ENCODE measurements at places on chromosomes 3 and 15.

DNA sequence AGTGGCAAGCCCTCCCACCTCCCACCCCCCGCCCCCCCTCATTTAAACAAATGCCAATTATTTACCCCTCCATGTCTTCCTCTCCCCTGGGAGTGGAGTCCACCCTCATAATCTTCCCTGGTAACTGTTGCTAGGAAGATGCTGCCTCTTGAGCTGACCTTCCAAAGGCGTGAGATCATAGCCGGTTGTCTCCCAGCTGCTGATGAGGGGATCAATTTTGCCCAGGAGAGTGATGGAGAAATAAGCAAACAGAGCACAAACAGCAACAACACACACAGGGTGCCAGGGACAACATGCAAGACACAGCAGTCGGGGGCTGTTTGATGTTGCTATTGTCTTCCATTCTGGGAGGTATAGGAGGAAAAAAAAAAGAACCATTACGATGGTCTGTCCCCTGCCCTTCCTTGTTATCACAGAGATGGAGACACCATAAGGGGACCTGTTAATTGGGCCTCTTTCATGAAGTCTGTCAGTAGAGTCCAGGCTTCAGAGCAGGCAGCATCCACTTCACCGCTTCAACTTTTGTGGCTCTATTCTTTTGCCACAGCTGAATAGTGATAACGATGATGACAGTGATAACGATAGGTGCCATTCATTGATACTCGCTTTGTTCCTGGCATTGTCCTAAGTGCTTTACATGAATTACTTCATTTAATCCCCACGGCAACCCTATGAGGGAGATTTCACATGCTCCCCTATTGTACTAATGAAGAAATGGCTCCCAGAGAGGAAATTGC, 76.9 kb upstream of the RGMA start:
- no peak for DNase-seq

GRCh38 chr15:65212097-65212496, 824 bp upstream of the CILP start:
- peak; percentile 4 for DNase-seq

DNA sequence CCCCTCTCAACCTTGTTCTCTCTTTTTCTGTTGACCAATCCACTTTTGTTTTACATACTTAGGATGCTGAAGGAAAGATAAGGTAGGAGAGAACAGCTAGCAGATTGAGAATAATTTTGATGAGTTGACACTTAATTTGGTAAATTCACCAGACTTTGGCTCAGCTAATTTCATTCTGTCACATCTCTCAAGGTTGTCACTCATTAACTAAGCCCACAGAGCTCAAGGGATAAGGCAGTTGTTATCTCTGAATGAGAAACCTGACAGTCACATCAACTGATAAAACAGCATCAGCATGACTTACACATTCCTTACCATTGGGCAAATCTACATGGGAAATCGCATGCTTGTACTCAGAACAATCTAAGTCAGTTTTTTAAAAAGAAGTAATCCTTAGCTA, 591.4 kb downstream of the NLGN1 start:
- no peak for DNase-seq

DNA sequence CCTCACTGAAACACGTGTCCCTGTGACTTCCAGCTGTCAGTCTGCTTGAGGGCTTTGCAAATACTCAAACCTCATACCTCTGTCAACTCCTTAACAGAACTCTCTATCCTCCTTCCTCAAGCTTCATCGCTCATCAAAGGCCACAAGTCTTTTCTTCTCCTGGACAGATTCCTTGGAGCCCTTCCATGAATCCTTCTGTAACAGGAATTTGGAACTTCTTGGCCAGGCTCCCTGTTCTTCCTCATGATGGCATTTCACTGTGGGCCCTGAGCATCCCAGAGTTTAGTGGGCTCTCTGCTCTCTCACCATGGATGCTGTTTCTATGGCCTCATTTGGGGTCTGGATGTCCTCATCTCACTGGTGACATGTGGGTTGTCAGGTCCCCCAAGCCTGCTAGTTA, 105.0 kb upstream of the TLE3 start:
- DNase-seq: no peak

- no peak for DNase-seq
Observed at GRCh38 chr15:100663915-100664281, 61.5 kb downstream of the ASB7 start.

- DNase-seq: no peak
Observed at GRCh38 chr3:190205739-190206138, 85.0 kb upstream of the P3H2 start.

DNA sequence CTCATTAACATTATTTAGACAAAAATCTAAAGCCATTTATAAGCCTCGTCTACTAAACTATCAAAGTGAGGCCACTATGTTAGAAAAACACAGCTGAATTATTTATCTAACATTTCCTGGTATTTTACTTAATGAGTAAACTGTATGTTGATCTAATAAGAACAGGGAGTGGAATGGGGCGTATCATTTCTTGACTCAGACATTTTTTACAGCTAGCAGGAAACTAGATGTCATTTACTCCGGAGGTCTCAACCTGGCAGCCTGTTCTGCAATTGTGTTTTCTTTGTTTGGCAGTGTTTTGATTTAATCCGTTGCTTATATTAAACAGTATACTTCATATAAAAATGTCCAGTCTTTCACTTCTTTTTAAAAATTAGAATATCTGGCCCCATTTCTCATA, 79.1 kb upstream of the ABI3BP start:
- no peak for DNase-seq

DNA sequence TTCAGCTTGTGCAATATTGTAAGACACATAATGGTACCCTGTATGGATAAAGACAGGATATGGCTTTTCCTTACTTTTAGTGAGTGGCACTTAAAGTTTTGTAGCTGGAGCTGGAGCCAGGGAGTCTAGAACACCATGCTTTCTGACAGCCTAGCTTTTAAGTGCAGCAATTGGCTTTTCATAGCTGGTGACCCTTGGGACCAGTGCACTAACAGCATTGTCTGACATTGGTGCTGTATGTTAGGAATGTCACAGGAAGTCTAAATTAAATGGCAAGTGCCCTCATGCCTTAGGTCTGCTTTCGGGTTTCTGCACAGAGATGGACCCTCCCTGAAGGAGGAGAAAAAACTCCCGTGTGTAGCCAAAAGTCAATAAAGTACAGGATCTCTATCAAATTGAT, 628.2 kb downstream of the NR2F2 start:
- no peak for DNase-seq

DNA sequence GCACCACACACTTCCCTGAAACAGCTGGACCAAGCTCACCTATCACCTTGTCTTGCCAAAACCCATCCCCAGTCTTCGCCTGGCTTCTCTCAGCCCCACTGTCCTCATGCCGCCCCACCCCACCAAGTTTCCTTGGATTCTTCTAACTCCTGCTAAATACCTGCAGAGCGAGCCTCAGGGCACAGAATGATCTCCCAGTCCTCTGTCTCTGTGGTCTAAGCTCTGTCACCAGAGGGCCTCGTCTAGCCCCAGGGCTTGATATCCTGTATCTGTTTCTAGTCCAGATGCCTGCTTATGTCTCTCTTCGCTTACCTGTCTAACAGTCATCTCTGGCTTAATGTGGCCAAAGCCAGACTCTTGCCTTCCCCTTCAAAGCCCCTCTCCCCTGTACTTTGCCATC, 9.7 kb downstream of the CCDC12 start:
- no peak for DNase-seq

GRCh38 chr15:80401456-80401855, 2.7 kb upstream of the ARNT2 start:
- no peak for DNase-seq

DNA sequence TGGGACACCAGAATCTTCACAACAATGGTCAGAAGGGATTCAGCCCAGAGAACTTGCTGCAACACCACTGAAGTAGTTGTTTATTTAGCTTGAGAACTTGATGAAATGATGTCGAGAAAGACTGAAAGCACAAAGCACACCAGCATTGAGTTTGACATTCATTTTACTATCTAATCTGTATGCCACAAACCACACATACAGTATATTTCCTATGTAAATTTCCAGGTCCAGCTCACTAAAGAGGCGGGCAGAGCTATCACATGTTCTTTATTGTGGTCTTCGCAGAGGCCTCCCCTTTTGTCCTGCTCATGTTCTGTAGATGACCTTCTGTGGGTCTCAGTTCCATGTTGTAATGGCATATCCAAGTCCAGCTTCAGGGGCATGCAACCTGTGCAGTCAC, 10.4 kb upstream of the FMN1 start:
- DNase-seq: no peak

GRCh38 chr3:52104684-52105640, 48.6 kb upstream of the DUSP7 start:
- no peak for DNase-seq

- no peak for DNase-seq
Observed at GRCh38 chr3:113409676-113410075, 31.6 kb downstream of the CFAP44 start.

- DNase-seq: no peak
Observed at GRCh38 chr3:161422171-161422700, 50.9 kb upstream of the SPTSSB start.

- DNase-seq: no peak
Observed at GRCh38 chr15:85129881-85130280, 148.2 kb downstream of the PDE8A start.

- no peak for DNase-seq
Observed at GRCh38 chr3:134419214-134419959, 45.1 kb upstream of the AMOTL2 start.

GRCh38 chr3:114452256-114452655, 158.4 kb downstream of the TIGIT start:
- DNase-seq: no peak

DNA sequence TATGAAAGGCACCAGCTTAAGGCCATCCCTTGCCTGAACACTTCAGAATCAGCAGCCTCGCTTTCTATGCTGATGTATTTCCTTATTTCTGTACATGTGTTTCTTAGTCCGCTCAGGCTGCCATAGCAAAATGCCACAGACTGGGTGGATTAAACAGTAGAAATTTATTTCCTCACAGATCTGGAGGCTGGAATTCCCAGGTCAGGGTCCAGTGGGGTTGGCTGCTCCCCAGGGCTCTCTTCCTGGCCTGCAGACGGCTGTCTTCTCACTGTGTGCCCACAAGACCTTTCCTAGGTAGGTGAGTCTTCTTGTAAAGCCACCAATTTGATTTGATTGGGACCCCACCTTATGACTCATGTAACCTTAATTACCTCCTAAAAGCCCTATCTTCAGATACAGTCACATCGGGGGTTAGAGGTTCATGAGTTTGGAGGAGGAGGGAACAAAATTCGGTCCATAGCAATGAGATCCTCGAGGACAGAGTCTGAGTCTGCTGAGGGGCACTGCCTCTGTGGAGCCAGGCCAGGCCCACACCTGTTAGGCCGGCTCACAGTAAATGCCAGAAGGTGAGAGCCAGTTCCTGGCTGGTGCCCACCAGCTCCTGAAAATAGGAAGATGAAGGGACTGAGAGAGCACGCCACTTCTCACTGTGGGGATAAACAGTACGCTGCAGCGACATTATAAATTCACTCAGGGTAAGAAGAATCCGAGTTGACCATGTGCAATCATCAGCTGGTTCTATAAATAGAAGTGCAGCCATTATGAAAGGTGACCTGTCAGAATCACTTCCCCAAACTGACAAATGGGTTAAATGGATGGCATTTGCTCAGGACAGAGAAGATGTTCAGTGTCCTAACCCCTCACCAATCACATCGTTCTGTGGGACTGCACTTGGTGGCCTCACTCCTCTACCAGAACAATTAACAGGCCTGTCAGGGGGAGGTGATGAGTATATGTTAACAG, 41.1 kb downstream of the CTXND1 start:
- no peak for DNase-seq

DNA sequence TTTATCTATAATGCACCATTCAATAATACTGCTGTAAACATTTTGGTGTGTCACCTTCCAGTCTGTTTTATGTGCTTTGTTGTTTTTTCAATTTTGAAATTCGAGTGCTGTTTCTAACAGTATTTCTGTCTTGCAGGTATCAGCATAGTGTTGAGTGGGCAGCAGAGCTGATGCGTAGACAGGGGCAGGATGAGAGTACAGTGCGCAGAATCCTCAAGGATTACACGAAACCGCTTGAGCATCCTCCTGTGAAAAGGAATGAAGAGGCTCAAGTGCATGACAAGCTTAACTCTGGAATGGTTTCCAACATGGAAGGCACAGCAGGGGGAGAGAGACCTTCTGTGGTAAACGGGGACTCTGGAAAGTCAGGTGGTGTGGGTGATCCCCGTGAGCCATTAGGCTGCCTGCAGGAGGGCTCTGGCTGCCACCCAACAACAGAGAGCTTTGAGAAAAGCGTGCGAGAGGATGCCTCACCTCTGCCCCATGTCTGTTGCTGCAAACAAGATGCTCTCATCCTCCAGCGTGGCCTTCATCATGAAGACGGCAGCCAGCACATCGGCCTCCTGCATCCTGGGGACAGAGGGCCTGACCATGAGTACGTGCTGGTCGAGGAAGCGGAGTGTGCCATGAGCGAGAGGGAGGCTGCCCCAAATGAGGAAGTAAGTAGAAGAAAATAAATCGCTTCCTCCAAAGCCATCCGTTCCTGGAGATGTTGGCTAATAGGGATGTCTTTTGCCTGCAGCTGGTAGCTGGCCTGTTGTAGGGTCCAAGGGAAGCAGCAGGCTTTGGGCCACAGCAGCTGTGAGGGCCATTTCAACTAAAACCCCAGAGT, 19.1 kb downstream of the TSEN2 start:
- no peak for DNase-seq

- no peak for DNase-seq
Observed at GRCh38 chr3:32442766-32443165, 51.1 kb downstream of the CMTM7 start.

DNA sequence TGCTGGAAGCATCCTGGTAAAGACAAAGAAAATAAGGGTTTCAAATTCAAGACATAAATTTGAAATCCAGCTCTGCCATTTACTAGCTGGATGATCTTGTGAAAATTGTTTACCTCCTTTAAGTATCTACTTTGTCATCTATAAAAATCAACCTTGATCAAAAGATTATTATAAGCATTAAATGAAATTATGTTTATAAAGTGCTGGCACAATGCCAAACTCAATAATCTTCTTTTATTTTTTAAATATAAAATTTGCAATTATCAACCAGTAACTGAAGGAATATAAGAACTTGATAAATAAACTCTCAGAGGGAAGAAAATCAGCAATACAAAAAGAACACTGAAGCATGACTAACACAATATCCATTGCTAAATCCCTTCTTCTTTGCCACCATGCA, 25.8 kb downstream of the C3orf33 start:
- no peak for DNase-seq

- no peak for DNase-seq
Observed at GRCh38 chr3:45528429-45528828, 66.1 kb upstream of the LIMD1 start.

- no peak for DNase-seq
Observed at GRCh38 chr3:129065720-129066073, 5.1 kb downstream of the GP9 start.

DNA sequence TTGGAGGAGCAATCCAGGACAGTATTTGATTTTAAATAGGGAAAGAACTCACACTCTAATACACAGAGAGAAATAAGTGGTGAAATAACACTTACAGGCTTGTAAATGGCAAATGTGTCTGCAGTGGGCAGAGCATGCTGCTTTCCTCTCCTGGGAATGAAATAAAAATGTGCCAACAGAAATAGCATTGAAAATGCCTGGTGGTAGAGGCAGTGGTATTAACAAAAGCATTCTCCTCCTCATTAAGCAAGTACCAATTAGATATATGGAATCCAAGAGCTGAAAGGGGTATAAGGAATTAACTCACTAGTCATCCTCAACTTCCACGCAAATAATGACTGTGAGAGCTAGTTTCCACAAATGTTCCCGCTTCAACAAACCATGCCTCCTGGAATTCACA, 364.1 kb upstream of the KCNMB2 start:
- no peak for DNase-seq

- DNase-seq: no peak
Observed at GRCh38 chr3:69558912-69559311, 173.0 kb upstream of the FRMD4B start.
